ENCODE measurements at places on chromosomes 3 and 15. TPM values are rescaled to one million over a fixed set of nuclear protein-coding genes. Genes with fewer than 3 reads are reported as not detected.

GRCh38 chr3:11604139-11604892 is 39.4 kb downstream of the VGLL4 start:
- DNase-seq: no peak

DNA sequence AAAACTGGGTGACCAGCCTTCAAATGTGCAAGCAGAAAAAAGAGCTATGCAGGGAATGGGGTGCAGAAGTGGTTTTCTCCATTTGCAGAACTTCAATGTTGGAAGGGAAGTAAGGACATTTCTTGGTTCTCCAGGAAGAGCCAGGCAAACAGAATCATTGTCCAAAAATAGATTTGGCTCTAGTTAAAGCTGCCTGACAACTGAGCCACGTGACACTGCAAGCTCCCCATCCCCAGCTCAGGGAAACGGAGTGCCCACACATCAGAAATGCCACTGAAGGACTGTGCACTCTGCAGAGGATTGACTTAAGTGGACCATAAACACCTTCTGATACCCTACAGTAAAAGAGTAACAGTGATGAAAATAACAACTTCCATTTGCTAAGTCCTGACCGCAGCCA is 195.6 kb upstream of the NSMCE3 start:
- no peak for DNase-seq

DNA sequence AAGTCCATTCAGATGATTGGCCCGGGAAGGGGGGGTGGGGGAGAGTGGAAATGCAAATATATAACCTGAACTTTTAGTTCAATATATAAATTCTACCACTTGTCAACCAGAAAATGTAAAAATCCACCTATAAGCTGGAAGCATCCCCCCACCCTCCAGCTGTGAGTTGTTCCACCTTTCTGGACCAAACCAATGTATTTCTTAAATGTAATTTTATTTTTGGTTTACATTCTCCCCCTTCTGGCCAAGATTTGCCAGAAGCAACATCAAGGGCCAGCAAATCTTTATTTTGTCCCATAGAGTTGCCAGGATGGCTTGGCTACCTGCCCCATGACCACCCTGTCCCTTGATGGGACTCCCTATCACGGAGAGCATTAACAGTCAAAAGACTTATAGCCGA is 545.7 kb downstream of the TBL1XR1 start:
- no peak for DNase-seq

DNA sequence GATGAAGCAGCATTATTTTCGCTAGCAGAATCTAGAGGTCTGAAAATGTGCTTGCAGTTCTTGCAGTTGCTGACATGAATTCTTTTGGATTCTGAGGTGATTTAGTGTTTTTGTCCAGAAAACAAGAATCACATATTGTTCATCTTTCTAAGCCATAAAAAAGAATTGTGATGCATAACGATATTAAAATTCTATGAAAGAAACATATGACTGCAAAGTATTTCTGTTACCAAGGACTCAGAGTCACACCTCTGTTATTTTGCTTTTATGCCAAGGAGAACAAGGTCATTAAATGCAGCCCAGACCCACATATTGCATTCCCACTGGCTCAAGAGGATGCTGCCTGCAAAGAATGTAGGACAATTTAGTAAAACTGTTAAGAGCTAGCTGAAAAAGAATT is 299.8 kb upstream of the GPR149 start:
- DNase-seq: peak; percentile 45

GRCh38 chr3:115475178-115476041 is 147.9 kb upstream of the GAP43 start:
- no peak for DNase-seq

Gene GABRB3
- 1.0 TPM for polyA plus RNA-seq

DNA sequence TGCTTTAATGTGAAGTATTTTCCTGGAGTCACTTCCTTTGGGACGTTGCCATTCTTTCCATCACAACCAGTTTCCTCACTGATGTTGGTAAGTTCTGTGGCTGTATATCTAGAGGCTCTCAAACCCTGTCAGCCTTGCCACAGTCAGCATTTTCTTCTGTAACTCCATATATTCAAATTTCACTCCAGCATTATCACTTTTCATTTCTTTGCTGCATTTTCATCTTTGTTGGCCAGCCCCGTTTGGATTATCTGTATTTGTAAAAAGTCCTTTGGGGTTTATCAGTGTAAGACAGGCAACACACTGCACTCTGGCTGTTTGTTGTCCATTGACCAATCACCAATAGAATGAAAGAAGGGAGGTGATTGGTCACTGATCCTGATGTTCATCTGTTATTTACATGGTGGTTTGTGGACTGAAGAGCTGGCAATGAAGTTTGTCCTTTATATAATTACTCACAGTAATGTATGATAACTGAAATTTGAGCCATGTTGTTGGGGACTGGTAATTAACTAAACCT is 20.3 kb downstream of the GMPS start:
- no peak for DNase-seq

DNA sequence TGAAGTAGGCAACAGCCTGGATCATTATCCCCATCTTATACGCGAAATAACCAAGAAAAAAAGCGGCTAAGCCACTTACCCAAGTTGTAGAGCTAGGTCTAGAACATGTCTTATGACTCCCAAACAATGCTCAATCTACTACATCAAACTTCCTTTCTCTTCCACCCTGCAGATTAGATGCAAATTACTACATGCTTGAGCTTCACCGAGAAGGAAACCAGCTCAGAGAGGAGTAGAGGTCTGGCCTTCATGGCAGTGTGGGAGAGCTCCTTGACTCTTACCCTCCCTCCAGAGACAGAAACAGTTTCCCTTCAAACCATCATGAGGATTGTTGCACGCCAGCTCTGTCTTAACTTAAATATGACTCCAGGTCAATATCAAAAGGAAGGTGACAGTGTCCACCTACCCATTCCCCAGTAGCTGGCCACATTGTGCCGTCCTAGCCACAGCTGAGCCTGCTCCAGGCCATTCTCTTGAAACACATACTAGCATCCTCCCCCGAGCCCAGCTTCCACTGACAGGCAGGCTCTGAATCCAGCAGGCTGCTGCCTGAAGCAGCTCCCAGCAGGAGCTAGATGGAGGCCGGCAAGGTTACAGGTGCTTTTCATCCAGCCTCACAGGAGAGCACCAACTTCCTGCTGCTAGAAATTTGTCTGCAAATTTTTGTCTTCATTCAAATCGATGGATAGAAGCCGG is 56.8 kb downstream of the CPN2 start:
- DNase-seq: no peak

Gene CLDN16
- 0.13 TPM for polyA plus RNA-seq

- no peak for DNase-seq
These were observed 362.3 kb upstream of the GOLIM4 start for GRCh38 chr3:168457954-168458539.

GRCh38 chr3:57942388-57942787 is 65.8 kb upstream of the FLNB start:
- no peak for DNase-seq

DNA sequence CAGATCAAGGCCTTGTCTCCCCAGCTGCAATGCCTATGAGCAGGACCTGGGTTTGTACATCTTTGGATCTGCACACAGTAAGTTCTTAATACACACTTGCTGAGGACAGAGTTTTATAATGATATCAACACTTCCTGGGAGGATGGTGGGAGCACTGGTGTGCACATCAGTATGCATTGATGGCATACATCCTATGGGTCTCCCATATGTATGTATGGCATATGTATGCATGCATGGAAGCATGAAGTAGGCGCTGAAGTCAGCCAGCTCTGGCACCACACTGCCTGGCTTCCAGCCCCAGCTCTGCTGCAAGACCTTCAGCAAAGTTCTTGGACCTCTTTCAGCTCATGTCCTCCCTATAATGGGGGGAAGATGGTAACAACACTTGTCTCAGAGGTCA is 68.2 kb downstream of the MYLK start:
- no peak for DNase-seq

DNA sequence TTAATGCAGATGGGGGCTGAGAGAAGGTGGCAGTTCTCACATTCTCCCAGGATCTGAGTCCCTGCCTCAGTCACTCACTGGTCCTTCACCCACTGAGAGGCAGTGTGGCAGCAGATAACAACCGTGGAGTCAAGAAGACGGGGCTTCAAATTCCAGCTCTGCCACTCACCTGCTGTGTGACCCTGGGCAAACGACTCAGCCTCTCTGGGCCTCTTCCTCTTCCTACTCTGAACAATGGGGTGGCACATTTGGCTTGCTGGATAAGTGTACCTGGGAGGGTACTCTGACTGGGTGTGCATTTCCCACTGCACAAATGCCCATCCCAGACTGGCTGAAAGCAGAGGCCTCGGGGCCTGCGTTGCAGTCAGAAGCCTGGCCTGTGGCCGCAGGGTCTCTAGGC is 10.0 kb upstream of the IQSEC1 start:
- DNase-seq: no peak

- DNase-seq: no peak
These were observed 178.4 kb downstream of the RPLP1 start for GRCh38 chr15:69631005-69631404.

Gene GOLGA6A
- 0.53 TPM for polyA plus RNA-seq

Gene ELP6
- polyA plus RNA-seq: 26.1 TPM

Gene SCAANT1
- 1.0 TPM for polyA plus RNA-seq

- no peak for DNase-seq
These were observed 32.7 kb downstream of the PDIA5 start for GRCh38 chr3:123099331-123100192.

Gene DNAJA4
- polyA plus RNA-seq: 92.8 TPM

DNA sequence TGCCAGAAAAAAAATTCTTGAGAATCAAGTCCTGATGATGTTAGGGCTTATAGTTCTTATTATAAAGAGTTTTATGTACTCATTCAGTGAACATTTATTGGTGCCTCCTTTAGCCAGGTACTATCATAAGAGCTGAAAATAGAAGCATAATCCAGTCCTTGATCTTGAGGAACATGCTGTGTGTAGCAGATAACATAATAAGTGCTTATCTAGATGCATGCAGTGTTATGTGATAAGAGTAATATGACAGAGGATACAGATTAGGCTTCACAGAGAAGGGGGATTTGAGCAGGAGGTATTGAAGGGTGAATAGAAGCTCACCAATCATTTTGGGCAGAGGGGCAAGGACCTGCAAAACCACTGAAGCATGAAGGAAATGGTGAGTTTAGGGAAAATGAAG is 1.1 kb downstream of the CCR2 start:
- DNase-seq: no peak

DNA sequence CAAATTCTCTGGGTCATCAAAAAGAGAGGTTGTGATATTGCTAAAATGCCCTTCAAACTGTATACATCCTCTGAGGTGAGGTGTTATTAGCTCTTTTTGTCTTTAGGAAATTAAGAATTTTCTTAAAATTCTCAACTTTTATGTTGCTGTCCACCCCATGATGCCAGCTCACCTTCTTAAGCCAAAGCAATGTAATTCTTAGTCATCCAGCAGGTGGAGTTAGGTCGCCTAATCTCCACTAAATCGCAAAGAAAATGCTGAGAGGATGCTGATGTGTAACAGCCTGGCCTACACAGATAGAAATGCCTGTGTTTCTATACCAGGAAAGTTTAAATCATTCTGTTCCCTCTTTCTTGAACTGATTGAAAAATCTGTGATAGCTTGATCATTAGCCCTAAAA is 770.2 kb upstream of the ALCAM start:
- DNase-seq: peak; percentile 24
